ENCODE measurements at places on chromosomes 2 and 18. TPM values are rescaled to one million over a fixed set of nuclear protein-coding genes. Genes with fewer than 3 reads are reported as not detected.

SCTR gene
- not detected for total RNA-seq

STPG4 gene
- total RNA-seq, result 0.26 TPM

INSIG2 gene
- total RNA-seq, result 3.8 TPM

OXER1 gene
- total RNA-seq, result not detected

ARL4C gene
- total RNA-seq, result 4.3 TPM

CTAGE1 gene
- total RNA-seq, result 0.03 TPM

HOXD11 gene
- total RNA-seq, result 0.37 TPM

ONECUT2 gene
- 1.8 TPM for total RNA-seq

TMEM214 gene
- total RNA-seq, result 88.5 TPM

LRP1B gene
- total RNA-seq, result 0.03 TPM

UGT1A10 gene
- not detected for total RNA-seq
